Fibroblast of lung (primary cell): ENCODE measurements at places on chromosomes 7 and 10.

GRCh38 chr10:95814011-95814727, 58.2 kb downstream of the ENTPD1 start:
- peak; percentile 74 for DNase-seq

GRCh38 chr7:4437916-4438315, 244.2 kb upstream of the FOXK1 start:
- DNase-seq, result no peak

DNA sequence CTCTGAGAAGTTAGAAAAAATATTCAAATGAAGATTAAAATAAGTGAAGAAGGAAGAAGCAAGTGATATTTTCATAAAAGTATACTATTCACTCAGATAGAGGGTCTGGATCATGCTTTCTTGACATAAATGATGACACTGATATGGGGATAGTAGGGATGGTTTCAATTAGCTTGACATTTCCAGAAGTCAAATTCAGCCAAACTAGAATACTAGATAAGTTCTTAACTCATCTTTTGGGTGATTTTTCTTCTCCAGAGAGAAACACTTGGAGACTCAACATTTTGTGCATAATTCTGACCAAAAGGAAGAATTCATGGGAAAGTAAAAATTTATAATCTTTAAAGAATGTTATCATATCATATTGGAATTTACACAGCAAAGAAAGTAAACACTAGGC, 152.0 kb upstream of the LRGUK start:
- DNase-seq, result peak; percentile 16

- DNase-seq, result no peak
Observed at GRCh38 chr7:158453663-158454062, 134.0 kb downstream of the PTPRN2 start.

GRCh38 chr10:12406764-12407400, 57.5 kb downstream of the CAMK1D start:
- no peak for DNase-seq

GRCh38 chr7:69443136-69443535, 155.1 kb upstream of the AUTS2 start:
- DNase-seq, result no peak

DNA sequence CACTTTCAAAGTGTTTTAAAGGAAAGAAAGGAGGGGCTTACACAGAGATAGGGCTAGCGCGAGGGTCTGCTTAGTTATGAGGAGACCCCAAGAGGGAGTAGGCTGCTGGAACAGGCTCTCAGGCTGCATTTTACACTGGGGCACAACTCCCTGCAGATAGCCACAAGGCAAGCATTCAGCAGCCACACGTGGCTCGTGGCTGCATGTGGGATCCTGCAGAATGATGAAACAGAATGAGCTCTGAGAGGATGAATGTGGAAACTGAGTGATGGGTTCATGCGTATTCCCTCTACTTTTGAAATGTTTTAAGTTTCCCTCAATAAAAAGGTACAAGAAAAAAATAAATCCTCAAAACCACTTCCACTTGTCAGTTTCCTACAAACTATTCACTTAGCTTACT, 37.0 kb downstream of the PIP4K2A start:
- DNase-seq, result no peak
